ENCODE measurements at places on chromosomes 2 and 18. TPM values are rescaled to one million over a fixed set of nuclear protein-coding genes. Genes with fewer than 3 reads are reported as not detected.

The NTSR2 gene
- not detected for total RNA-seq

The PLGLB2 gene
- 0.82 TPM for total RNA-seq

The MRPS9 gene
- total RNA-seq = 24.9 TPM

The SERPINB11 gene
- not detected for total RNA-seq

The LPIN2 gene
- total RNA-seq = 98.5 TPM

The ACOXL gene
- 0.10 TPM for total RNA-seq

The FAHD2A gene
- total RNA-seq = 26.4 TPM

The WNT10A gene
- 6.1 TPM for total RNA-seq

The TMEM198 gene
- total RNA-seq = 0.37 TPM

The GKN1 gene
- total RNA-seq = not detected

The COPS8 gene
- 49.4 TPM for total RNA-seq

The ALKAL2 gene
- total RNA-seq = not detected

The ALK gene
- total RNA-seq = not detected

The HOXD12 gene
- total RNA-seq = not detected

The MDH1B gene
- total RNA-seq = 0.35 TPM

The GCKR gene
- not detected for total RNA-seq

The IL36B gene
- total RNA-seq = not detected

The ANKRD30BL gene
- total RNA-seq = not detected

The MAP2 gene
- 0.86 TPM for total RNA-seq

The CHRND gene
- total RNA-seq = not detected

The PPP1R1C gene
- not detected for total RNA-seq

The CD8A gene
- total RNA-seq = 160 TPM

The ATP8B1 gene
- total RNA-seq = 0.35 TPM

The DLX2 gene
- total RNA-seq = not detected

The GFPT1 gene
- total RNA-seq = 14.9 TPM

The SGO2 gene
- 1.2 TPM for total RNA-seq

The CTAGE1 gene
- total RNA-seq = not detected

The GNAL gene
- 0.25 TPM for total RNA-seq

The SCN1A gene
- not detected for total RNA-seq

The TMEM17 gene
- total RNA-seq = 0.19 TPM

The NYAP2 gene
- total RNA-seq = not detected

The BMP10 gene
- total RNA-seq = not detected

The APLF gene
- 5.1 TPM for total RNA-seq

The CIB4 gene
- total RNA-seq = not detected

The B3GNT2 gene
- 20.9 TPM for total RNA-seq

The PAIP2B gene
- 10.1 TPM for total RNA-seq

The B3GNT7 gene
- total RNA-seq = 0.53 TPM

The UCN gene
- 4.2 TPM for total RNA-seq

The TFCP2L1 gene
- total RNA-seq = 0.72 TPM

The OTOS gene
- not detected for total RNA-seq
